ENCODE measurements at places on chromosomes 12 and 14. TPM values are rescaled to one million over a fixed set of nuclear protein-coding genes. Genes with fewer than 3 reads are reported as not detected.

RBMS2 gene
- total RNA-seq = 9.3 TPM

RDH16 gene
- 0.16 TPM for total RNA-seq

TSPAN11 gene
- 0.32 TPM for total RNA-seq

CLEC9A gene
- total RNA-seq = not detected

TPPP2 gene
- not detected for total RNA-seq

RBP5 gene
- not detected for total RNA-seq

FGD6 gene
- total RNA-seq = 4.7 TPM

POTEM gene
- not detected for total RNA-seq

GPR132 gene
- total RNA-seq = 1.0 TPM

SUOX gene
- 13.1 TPM for total RNA-seq

SMARCC2 gene
- 46.7 TPM for total RNA-seq

NYNRIN gene
- total RNA-seq = 17.5 TPM

PLEKHD1 gene
- total RNA-seq = under 0.01 TPM

GOLT1B gene
- total RNA-seq = 14.1 TPM

LRRIQ1 gene
- 0.09 TPM for total RNA-seq

NTF3 gene
- not detected for total RNA-seq

B4GALNT3 gene
- total RNA-seq = under 0.01 TPM

MFAP5 gene
- total RNA-seq = 17.5 TPM

TPH2 gene
- total RNA-seq = under 0.01 TPM

GPR68 gene
- 10.4 TPM for total RNA-seq

DLK1 gene
- total RNA-seq = not detected

WASHC4 gene
- total RNA-seq = 73.3 TPM

TESPA1 gene
- total RNA-seq = not detected

HOXC11 gene
- total RNA-seq = not detected

ANG gene
- 3.9 TPM for total RNA-seq

CAPRIN2 gene
- 23.4 TPM for total RNA-seq

HOXC5 gene
- 0.16 TPM for total RNA-seq

CLEC1B gene
- not detected for total RNA-seq

TMEM119 gene
- total RNA-seq = 211 TPM

AKAP5 gene
- under 0.01 TPM for total RNA-seq

KCNC2 gene
- not detected for total RNA-seq

LBHD2 gene
- not detected for total RNA-seq

IRAK3 gene
- total RNA-seq = 5.1 TPM

NKX2-1 gene
- 0.09 TPM for total RNA-seq

RTL1 gene
- under 0.01 TPM for total RNA-seq

KRT79 gene
- total RNA-seq = not detected

ENDOU gene
- 0.09 TPM for total RNA-seq

P2RX7 gene
- total RNA-seq = 0.47 TPM

KERA gene
- total RNA-seq = not detected

LRCOL1 gene
- not detected for total RNA-seq

TAS2R8 gene
- not detected for total RNA-seq

RNU6-7 gene
- not detected for total RNA-seq

MYH6 gene
- not detected for total RNA-seq

NID2 gene
- 166 TPM for total RNA-seq

SERPINA10 gene
- not detected for total RNA-seq

PRKD1 gene
- 8.4 TPM for total RNA-seq

SYNE2 gene
- 12.3 TPM for total RNA-seq

TMEM30B gene
- 2.0 TPM for total RNA-seq

RIMBP2 gene
- total RNA-seq = under 0.01 TPM

NANOG gene
- total RNA-seq = not detected

GLS2 gene
- total RNA-seq = 0.16 TPM

LRFN5 gene
- 13.2 TPM for total RNA-seq

PAWR gene
- total RNA-seq = 2.0 TPM

SYCP3 gene
- 0.34 TPM for total RNA-seq
